ENCODE measurements at places on chromosomes 2 and 18.

DNA sequence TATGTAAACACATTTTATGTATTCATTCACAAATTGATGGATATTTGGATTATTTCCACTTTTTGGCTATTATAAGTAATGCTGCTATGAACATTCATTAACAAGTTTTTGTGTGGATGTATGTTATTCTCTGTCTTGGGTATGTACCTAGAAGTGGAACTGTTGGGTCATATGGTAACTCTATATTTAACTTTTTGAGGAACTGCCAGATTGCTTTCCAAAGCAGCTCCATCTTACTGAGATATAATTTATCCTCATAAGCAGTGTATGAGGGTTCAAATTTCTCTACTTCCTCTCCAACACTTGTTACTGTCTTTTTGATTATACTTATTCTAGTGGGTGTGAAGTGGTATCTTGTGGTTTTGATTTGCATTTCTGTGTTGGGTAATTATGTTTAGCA is 7.1 kb upstream of the EML6 start:
- no peak for DNase-seq

- peak; percentile 84 for DNase-seq
Measured at GRCh38 chr2:217218269-217219163, 358.7 kb upstream of the TNP1 start.

GRCh38 chr18:30920757-30921156 is 121.8 kb downstream of the DSC3 start:
- DNase-seq: no peak

- DNase-seq: no peak
Measured at GRCh38 chr2:126905991-126906390, 7.3 kb downstream of the TEX51 start.

GRCh38 chr2:58241546-58241864 is 380 bp upstream of the FANCL start:
- DNase-seq: no peak

GRCh38 chr18:79510046-79510685 is 114.4 kb downstream of the NFATC1 start:
- DNase-seq: no peak

GRCh38 chr2:163213661-163214081 is 375.1 kb upstream of the KCNH7 start:
- peak; percentile 85 for DNase-seq
